ENCODE measurements at places on chromosomes 5 and 9.

DNA sequence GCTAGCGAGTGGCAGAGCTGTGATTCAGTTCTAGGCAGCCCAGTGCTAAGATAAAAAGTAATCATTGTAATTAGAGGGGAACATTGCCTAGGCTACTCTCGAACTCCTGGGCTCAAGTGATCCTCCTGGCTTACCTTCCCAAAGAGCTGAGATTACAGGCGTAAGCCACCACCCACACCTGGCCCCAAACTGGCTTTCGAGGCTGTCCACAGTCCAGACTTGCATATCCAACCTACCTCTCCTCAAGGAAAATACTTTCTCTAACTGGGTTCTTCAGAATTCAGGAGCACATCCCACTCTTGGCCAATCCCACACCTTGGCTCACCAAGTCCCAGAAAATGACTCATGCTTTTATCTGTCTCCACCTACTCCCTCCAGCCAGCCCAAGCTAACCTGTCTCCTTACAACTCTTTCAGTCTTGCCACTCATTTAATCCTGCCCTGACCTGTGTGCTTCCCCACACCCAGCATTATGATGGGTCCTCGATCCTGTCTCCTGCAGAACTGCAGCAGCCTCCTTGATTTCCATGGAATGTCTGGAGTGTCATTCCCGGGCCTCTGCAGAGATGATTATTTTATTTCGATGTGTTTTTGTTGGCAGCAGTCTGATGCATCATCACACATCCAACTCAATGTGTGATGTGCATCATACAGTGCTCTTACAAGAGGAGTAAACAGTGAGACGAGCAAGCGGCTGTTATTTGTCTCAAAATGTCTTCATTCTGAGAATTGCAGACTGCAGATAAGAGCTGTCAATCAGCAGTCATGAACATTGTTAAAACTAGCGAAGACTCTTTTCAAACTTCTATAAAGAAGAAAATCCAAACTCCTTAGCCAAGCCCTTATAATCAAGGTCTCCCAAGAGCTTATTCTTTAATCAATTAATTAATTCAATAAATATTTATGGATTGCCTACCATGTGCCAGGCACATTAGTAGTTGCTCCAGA is 167.3 kb downstream of the SEC61B start:
- DNase-seq: no peak

DNA sequence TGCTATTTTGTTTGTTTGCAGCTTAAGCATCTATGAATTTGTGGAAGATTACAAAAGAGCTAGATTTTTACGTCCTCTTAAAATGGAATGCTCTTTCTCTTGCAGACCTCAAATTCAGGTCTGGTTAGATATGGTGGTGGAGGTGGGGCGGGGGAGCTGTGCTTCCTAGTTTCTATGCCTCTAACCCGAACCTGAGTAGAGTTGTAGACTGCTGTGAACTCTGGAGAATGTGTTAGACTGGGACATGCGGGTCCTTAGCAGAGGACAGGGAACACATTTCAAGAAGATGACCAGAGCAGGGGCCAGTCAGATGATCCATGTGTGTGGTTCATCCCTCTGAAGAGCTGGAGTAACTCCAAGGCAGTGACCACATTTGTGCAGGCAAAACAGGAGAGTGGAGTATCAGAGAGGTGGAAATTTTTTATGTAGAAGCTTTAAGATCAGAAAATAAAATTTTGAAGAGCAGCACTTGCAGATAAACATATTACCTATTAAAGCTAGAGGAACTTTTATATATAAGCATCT is 154.9 kb downstream of the FAM174A start:
- DNase-seq: no peak

DNA sequence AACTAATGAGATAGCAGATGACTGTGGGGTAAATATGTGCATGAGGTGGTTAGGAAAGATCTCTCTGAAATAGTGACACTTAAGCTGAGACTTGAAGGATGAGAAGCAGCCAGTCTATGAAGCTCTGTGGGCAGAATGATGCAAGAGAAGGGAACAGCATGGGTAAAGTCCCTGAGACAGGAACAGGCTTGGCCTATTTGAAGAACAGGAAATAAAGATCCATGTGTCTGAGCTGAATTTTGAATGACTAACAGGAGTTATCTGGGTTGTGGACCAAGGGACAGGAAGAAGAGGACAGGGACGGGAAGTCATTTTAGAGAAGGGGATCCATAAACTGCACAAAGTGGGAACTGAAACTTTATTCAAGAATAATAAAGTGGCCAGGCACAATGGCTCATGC is 25.6 kb upstream of the HMGCS1 start:
- DNase-seq: no peak

- no peak for DNase-seq
Observed at GRCh38 chr9:35813434-35814105, 1.3 kb downstream of the HINT2 start.

GRCh38 chr9:86454701-86455615 is 100.7 kb upstream of the TUT7 start:
- DNase-seq: no peak

- DNase-seq: no peak
Observed at GRCh38 chr9:23663946-23664345, 162.1 kb downstream of the ELAVL2 start.

DNA sequence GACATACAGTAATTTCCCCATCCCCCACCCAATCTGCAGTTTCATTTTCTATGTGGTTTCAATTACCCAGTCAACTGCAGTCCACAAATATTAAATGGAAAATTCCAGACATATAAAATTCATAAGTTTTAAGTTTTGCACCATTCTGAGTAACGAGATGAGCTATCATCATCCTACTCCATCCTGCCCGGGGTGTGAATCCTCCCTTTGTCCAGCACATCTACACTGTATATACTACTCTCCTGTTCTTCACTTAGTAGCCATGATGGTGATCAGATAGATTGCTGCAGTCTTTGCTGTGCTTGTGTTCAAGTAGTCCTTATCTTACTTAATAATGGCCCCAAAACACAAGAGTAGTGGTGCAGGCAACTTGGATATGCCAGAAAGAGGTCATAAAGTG is 11.3 kb downstream of the OXCT1 start:
- DNase-seq: no peak

GRCh38 chr5:177309351-177310191 is 2.1 kb downstream of the MXD3 start:
- peak; percentile 85 for DNase-seq

GRCh38 chr5:135032999-135033861 is 798 bp downstream of the PITX1 start:
- DNase-seq: peak; percentile 55

GRCh38 chr9:111825468-111826145 is 30.9 kb upstream of the SHOC1 start:
- DNase-seq: no peak

GRCh38 chr9:110338143-110338542 is 480 bp upstream of the TXNDC8 start:
- no peak for DNase-seq

GRCh38 chr5:88666761-88667495 is 216.1 kb downstream of the MEF2C start:
- no peak for DNase-seq

DNA sequence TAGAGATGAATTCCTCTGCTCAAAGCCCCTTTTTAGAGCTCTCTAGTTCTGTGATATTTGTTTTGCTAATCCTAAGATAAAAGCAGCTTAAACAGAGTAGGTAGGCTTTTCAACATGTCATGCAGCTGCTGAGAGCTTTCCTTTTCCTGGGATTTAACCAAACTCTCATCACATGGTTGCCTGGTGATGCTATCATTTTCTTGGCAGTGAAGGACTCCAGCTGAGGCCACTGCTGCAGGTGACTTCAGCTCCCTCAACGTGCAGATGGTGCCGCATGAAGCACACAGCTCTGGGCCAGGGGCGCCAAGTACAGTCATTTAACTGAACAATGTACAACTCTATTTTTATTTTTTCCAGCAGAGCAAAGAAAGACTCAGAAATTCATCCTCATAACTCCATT is 42.2 kb downstream of the SECISBP2 start:
- no peak for DNase-seq

Measured in activated T-cell treated with anti-CD3 and anti-CD28 coated beads, Interleukin-2, amount 50 U/mL, for 48 hours (primary cell).